Activated CD8-positive, alpha-beta memory T cell treated with anti-CD3 and anti-CD28 coated beads for 24 hours (primary cell): ENCODE measurements at places on chromosomes 6 and 20.

GRCh38 chr6:79461205-79461604, 76.0 kb downstream of the LCA5 start:
- no peak for DNase-seq

- DNase-seq = no peak
These were observed 214.4 kb upstream of the DTNBP1 start for GRCh38 chr6:15877231-15877630.

DNA sequence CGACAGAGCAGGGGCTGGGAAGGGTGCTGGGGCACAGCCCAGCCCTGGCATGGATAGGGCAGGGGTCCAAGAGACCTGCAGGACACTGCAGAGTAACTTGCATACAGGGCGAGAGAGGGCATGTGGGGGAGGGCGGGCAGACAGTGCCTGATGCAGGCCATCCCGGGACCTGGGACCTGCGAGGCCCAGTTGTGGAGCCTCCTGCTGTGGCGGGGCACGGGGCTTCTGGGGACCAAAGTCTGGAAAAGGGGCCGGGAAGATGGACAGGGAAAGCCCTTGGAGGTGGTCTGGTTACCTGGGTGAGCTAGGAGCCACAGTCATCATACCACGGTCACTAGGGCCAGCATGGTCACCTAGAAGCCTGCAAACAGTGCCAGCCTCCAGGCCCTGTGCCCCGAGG, 412 bp upstream of the TUBB1 start:
- peak; percentile 46 for DNase-seq

DNA sequence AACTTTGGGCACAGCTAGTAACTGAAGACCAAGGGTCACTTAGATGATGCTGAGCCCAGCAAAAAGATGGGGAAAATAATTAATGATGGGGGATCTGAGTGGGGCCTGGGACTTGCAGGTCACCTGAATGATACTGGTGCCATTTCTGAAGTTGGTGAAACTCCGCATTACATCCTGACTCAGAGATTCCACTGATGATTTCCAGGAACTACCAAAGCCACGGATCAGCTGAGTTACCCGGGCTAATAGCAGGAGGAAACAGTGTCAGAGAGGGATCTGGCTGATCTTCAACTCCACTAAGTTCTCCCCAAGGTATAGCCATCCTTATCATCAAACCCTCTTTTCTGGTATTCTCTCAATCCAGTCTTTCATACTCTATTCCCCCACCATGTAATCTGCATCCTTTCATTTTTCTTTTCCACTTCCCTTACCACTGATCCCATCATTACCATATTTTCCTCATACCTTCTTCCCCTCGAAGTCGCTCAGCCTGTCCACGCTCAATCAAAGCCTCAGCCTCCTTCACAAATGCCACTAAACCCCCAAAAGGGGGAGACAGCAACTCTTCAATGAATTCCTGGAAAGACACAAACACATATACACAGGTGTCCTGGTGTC, 20.2 kb downstream of the VPS52 start:
- no peak for DNase-seq

DNA sequence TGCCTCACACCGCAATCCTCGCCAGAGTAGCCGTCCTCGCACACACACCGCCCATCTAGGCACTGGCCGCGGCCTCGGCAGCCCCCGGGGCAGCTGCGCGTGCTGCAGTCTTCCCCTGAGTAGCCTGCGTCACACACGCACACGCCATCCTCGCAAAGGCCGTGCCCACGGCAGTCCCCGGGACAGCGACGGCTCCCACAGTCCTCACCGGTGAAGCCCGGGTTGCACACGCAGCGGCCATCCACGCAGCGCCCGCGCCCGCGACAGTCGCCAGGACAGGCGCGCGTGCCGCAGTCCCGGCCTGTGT, 13.1 kb downstream of the TNXB start:
- no peak for DNase-seq

DNA sequence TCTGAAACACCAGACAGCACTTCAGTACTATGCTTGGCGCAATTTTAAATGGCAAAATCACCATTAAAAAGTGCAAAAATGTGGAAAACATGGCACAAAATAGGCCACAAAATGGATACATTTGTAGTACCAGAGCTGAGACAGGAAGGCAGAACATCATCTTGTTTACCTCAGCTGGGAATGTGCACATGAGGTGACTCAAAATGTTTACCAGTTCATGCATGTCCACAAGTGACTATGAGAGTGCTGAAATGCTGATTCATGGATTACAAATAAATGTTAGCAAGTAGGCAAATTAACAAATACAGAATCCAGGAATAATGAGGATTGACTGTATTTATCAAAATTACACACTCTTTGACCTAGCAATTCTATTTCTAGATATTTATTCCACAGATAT, 201.6 kb downstream of the ISM1 start:
- DNase-seq = no peak

DNA sequence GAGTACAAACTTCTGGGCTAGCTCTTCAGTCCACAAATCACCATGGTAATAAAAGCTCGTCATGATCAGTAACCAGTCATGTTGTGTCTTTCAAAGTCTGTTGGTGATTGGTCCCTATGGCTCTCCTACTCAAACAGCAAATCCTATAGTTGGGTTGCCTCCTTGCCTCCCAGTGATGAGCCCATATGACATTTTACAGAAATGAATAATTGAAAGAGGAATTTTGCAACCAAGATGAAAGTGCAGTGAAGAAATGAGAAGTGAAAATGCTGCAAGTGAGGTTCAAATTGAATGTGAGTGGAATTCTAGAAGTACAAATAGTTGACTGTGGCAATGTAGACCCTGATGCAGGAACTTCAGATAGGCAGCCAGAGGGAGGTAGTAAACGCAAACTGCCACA, 5.1 kb upstream of the SIRPD start:
- DNase-seq = no peak

- no peak for DNase-seq
These were observed 10.6 kb downstream of the PFDN4 start for GRCh38 chr20:54218470-54218869.

DNA sequence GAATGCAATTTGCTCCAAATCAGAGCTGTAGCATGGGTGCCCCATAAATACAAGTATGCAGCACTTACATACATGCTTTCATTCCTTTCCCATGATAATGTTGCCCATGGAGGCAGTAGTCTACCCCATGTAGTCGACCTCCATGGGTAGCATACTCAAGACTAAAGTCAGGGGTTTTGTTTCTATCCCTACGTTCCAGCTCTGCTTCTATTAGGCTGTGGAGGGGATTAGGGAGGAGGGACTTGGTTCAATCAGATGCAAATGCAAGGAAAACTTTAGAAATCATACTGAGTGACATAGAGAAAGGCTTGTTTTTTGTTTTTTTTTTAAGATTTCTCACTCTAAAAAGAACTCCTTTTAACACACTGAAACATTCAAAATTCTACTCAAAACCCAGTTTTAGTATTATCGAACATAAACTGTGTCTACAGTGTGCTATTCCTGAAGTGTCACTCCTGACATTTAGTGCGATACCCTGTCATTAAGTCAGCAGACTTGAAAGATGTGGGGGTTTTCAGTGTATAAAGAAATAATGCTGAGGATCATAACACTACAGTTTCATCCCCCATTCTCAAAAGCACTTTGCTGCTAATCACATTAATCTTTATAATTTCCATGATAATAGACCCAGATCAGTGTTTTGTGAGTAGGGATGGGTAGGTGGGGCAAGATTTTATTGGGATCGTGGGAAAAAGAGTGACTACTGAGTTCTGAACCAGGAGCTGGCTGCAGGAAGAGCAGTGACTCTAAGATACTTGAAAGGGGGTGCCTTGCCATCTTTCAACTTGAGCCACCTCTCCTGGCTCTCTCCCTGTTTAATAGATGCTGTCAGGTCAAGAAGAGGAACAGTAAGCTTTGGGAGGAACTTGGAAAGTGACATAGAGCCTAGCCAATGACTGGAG, 40.4 kb upstream of the SCML4 start:
- DNase-seq = no peak

GRCh38 chr6:110367825-110368224, 9.7 kb upstream of the METTL24 start:
- DNase-seq = no peak

- DNase-seq = peak; percentile 17
These were observed 26.5 kb upstream of the SYNDIG1 start for GRCh38 chr20:24442909-24443308.

DNA sequence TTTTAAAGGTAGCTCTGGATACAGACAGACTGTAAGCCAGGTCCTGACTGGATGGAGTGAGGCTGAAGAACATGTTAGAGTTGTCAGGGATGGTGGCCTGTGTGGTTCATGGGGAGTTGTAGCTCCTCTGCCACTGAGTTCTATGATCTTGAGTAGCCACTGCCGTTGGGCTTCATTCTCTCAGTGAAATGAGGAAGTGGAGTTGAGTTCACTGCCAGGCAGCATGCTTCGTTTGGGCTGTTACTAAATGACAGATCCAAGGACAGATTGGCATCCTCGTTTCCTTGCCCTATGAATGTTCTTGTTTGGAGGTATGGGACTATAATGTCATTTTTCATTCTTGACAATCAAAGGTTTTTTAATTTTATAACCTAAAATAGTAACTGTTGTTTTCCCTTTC, 37.2 kb downstream of the SCAND1 start:
- no peak for DNase-seq

- DNase-seq = no peak
These were observed at the start of gene EMILIN3 for GRCh38 chr20:41366546-41367392. Gene EMILIN3, minus strand, starts transcription at chr20:41366818. Its CDS starts 184 bp downstream, at chr20:41366634.

- DNase-seq = no peak
These were observed 74.9 kb upstream of the RIN2 start for GRCh38 chr20:19683188-19683587.

DNA sequence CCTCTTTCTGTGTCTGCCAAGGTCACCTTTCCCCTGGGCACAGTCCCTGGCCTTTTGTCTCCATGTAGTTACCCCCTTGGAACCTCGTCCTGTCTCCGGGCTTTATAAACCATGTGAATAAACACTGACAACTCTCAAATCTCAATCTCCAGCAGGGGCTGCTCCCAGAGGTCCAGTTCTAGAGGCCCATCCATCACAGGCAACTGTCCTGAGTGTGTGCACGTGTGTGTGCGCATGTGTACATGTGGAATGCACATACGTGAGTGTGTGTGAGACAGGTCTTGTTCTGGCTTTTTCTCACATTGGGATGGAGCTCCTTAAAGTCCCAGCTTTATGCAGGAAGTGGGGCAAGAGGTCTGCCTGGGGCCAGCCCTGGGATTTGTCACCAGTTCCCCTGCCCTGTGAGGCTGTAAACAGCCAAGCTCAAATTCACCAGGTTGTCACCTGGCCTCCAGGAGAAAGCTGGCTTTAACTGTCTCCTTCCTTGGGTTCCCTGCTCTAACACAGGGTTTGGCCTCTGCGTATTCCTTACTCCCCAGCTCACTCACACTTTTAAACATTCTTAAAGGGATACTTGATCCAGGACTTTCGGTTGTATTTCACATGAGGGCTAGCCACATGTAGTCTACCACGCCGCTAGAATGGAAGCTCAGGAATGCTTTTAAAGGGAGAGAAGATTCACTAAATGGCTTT, 42.7 kb downstream of the RAMACL start:
- DNase-seq = no peak

DNA sequence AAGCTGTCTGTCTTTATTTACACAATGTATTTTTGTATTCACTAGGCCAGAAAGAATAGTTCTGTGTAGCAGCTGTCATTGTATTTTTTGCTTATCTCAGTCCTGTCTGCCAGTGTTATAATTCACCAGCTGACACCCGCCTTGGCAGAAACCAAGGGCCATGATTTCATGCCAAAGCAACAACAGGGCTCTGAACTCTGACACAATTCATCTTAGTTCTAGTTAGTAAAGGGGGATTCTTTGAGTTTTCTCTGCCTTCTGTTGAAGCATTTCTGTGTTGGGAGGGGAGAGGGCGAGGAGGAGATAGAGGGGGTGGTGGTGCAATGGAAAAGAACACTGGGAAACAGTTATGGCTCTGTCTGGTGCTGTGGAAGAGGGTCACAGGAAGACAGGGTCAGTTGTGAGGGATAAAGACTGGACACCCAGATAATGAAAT, 684.6 kb upstream of the MARCKS start:
- DNase-seq = no peak

DNA sequence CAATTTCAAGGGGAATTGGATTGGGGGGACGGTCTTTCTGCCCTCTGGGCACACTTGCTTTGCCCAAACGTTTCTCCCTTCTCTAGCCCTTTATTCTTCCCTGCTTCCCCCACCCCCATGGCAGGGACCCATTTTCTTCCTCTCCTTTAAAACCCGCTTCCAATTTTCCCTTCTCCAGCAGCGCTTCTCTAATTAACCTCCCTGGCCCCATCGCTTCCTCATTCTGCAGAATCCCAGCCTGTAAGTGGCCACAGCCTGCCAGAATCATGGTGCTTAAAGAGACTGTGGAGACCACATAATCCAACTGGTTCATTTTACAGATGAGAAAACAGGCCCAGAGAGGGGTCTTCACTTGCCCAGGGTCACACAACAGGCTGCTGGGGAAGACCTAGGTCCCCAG, 61.4 kb downstream of the CPNE5 start:
- no peak for DNase-seq

- DNase-seq = no peak
These were observed 165.0 kb upstream of the PLCB4 start for GRCh38 chr20:8903655-8904605.

GRCh38 chr20:53568351-53568750, 25.3 kb downstream of the ZNF217 start:
- DNase-seq = peak; percentile 32

DNA sequence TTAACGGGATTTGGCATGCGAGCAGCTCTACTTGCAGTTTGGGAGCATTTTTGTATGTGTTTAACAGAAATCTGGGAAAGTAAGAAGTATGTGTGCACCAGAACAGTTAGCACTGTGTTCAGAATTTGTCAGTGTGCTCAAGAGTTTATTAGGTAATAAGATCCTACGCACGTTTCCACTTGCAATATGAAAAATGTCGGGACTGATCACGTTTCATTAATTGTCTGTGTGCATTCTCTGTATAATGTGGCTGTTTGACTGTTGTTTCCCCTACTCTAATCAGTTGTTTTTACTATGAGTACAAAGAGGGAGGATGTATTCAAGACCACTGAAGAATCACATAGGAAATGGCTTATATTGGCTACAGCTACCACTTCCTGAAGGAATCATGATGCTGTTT, 349.7 kb upstream of the POU3F2 start:
- DNase-seq = no peak

- no peak for DNase-seq
These were observed 174.0 kb upstream of the MAN1A1 start for GRCh38 chr6:119523556-119523955.

GRCh38 chr20:34547844-34548613, 10.5 kb upstream of the MAP1LC3A start:
- no peak for DNase-seq

- no peak for DNase-seq
These were observed 63.5 kb downstream of the TRMT6 start for GRCh38 chr20:5886788-5887187.

- no peak for DNase-seq
These were observed at the start of gene HCRTR2 for GRCh38 chr6:55174211-55175026. Gene HCRTR2, plus strand, starts transcription at chr6:55174515. Its CDS starts 73 bp downstream, at chr6:55174588.

DNA sequence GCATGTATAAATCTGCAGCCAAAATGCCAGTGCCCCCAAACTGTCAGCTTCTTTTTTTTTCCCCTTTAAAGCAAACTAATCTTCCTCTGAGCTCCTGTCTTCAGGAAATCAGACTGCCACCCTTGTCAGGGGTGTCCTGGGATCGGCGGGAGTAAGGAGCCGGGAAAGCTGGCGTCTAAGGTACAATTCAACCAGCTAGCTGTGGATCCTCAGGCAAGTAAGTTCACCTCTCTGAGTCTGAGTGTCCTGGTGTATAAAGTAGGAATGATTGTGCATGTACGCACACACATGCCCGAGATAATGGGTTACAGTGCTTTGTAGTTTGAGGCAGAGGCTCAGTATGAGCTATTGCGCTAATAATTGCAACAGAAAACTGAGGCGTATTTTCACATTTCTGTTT, 98.3 kb downstream of the ANKRD60 start:
- no peak for DNase-seq
